Stimulated activated naive CD4-positive, alpha-beta T cell (primary cell): ENCODE measurements at places on chromosomes 1 and 21.

GRCh38 chr21:28669321-28669720 lies 323.4 kb downstream of the LTN1 start:
- no peak for DNase-seq

- DNase-seq, result no peak
These were observed 40.8 kb downstream of the RGL1 start for GRCh38 chr1:183845681-183846080.

DNA sequence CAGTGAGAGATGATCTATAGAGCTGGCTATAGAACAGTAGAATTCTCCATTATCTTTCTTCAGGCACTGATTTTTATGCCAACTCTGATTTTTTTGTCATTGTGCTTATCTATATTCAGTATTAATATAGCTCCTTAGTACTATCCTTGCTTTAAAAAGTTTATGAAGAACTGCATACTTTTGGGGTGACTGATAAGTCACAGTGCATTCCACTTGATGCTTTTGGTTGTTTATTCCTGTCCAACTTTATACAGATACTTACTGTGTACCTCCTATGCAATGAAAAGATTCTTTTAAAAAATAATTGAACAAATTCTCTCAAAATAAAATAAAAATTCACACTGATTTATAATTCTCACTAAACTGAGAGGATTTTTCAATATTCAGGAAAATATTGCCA lies 71.6 kb downstream of the COL24A1 start:
- no peak for DNase-seq

DNA sequence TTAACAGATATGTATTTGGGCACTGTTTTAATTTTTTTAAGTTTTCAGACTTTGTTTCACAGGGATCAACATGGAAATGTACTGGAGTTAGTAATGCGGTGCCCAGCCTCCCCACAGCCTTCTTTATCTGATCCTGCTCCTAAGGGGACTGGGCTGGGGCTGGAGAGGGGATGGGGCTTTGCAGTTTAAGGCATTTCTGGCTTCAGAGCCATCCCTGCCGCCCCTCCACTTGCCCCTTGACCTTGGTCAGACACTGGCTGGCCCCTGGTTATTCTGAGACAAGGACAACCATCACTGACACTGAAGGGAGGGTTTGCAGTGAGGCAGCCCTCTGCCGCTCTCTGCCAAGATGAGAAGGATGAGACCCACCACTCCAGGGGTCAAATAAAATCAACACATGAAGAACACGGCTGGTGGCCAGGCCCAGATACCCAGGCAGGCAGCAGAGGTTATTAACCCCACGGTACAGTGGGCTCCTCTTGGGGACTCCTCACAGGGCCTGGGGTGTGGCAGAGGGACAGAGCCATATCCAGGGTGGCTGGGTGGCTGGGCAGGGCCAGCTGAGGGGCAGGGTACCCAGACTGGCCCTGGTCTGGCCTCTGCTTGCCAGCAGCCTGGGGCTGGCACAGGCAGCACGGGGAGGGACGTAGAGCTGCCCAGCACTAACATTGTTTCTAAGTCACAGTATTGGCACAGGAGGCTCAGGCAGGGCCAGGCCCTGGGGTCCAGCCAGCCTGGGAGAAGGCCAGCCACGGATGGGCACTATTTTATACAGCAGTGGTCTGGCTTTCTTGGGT lies 7.2 kb upstream of the UBE2U start:
- no peak for DNase-seq

DNA sequence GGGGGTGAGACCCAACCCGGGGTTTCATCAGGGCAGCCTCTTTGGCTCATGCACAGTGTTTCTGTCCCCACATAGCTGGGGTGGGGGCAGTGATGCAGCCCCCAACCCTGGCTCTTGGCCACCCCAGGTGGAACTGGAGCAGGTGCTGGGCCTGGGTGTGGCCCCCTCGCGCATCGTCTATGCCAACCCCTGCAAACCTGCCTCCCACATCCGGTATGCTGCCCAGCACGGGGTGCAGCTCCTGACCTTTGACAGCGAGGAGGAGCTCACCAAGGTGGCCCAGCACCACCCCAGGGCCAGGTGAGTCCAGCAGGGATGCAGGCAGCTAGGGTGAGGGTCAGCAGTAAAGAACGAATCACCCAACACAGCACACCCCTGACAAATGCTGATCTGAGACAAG lies 72.3 kb upstream of the TINAGL1 start:
- DNase-seq, result no peak

GRCh38 chr1:192691041-192691440 lies 55.1 kb downstream of the RGS13 start:
- no peak for DNase-seq

DNA sequence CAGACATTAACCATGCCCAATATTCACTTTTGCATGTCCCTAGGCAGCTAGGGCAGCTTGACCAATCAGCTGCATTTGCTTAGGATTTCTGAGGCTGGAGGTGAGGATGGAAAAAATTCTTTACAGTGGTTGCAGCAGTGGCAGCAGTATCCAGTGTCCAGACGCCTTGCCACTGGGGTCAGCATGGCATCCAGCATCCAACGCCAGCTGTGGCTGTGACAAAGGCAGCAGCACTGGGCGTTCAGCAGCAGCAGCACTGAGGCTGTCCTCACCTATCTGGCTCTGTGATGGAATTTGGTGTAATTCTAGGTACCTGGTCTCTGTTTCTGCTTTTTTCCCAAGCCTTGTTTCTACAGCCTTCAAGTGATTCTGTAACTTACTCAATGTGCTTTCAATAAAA lies 15.5 kb downstream of the RHBDL2 start:
- DNase-seq, result no peak

DNA sequence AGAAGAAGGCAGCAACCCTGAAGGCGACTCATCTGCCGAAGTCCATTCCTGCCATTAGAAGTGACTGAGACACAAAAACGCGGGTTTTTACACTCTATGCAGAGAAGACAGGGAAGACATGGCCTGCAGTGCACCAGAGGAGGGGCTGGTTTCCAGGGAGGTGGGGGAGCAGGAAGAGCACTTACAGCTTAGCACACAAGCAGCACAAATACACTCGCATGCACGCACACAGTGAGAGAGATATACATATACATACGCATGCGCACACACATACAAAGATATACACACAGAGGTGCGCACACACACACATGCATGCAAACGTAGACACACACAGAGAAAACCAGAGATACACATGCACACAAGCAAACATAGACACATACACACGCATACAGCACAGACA lies 210.9 kb upstream of the CSF3R start:
- no peak for DNase-seq

- no peak for DNase-seq
These were observed 145.5 kb upstream of the POGK start for GRCh38 chr1:166693673-166694297.

DNA sequence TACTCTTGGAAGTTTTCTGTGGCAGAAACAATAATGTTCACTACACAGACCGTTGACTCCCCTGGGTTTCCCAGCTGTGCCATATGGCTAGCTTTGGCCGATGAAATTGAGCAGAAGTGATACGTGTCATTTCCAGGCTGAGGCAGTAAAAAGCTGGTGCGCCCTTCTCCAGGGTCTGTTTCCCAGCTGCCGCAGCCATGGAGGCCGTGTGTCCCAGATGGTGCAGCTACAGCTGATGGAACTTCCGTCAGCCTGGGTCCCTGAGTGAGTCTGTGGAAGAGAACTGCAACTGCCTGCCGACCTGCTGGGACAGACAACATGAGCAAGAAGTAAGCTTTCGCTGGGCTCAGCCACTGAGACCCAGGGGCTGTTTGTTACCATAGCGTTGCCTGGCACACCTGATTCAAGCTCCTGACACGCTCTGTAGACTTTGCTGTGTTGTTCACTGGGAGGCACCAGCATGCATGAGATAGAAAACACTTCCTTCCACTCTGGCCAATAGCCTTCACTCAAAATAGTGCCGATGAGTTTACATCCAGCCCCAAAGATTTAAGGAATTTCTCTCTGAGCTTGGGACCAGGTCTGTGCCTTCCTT lies 116.3 kb upstream of the SLC25A33 start:
- no peak for DNase-seq

GRCh38 chr1:119646521-119647227 lies 1.4 kb downstream of the ZNF697 start:
- DNase-seq, result no peak
